ENCODE measurements at places on chromosomes 2 and 18.

GRCh38 chr2:170005702-170006101 is 172.2 kb upstream of the MYO3B start:
- DNase-seq = peak; percentile 34

- DNase-seq = no peak
Measured at GRCh38 chr18:39561126-39561525, 1995.5 kb upstream of the CELF4 start.

DNA sequence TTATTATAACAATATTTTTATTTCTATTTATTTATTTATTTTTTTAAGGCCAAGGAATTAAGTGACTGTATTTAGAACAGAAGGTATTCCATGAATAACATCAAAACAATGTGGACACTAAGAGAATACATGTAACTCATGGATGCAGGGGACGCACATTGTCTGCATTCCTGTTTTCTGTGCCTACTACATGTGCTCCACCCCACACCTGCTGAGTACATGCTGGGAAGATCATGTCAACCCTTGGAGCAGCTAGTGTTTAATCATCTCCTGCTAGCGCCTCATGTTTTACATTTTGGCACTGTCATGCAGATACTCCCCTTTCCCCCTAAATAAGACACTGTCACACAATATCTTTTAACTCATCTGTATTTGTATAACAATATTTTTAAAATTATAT is 29.3 kb downstream of the DPYSL5 start:
- no peak for DNase-seq

DNA sequence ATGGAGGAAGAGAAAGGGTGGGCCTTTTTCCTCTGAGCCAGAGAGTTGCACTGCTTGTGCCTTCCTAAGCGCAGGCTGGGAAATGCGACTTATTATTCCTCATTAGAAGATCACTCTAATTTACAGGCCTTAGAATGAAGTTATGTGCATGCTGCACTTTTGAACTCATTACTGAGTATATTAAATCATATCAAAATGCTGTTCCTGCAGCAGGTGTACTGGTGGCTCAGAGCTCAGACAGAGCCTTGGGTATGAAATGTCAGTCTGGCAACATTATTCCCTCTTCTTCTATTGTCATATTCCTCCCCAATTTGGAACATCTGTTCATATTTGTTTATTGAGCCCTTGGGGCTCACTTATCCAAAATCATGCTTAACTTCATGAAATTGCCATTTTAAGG is 85.5 kb downstream of the ADCYAP1 start:
- DNase-seq = no peak

DNA sequence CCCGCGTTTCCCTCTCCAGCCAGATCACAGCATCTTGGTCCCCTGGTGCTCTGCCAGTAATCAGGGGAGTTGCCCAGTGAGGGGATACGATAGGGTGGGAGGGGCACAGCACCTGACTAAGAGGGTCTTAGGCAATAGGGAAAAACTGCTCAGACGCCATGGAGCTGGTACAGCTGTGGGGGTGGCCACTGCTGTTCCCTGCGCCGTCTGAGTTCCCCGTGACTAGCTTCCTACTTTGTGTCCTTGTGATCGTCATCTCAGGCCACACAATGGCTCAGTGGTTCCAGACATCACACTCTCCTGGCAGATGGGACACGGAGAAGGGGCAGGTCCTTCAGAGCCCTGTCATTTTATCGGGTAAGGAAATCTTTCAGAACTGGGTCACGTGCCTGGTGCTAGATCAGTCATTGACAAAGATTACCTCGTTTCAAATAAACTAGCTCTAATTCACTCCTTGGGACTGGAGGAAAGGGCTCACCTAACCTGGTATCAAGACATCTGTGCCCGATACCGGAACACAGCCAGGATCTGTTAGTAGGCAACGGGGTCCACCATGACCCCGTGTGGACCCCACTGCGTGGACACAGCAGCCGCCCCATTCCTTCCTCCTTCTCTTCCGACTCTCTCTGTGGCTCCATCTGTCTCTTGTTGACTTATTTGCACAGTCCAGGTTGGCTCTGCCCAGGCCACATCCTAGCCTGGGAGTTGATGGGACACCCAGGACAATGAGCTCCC is 101.6 kb downstream of the PTGR3 start:
- no peak for DNase-seq

GRCh38 chr18:79518028-79518682 is 122.4 kb downstream of the NFATC1 start:
- DNase-seq = no peak

DNA sequence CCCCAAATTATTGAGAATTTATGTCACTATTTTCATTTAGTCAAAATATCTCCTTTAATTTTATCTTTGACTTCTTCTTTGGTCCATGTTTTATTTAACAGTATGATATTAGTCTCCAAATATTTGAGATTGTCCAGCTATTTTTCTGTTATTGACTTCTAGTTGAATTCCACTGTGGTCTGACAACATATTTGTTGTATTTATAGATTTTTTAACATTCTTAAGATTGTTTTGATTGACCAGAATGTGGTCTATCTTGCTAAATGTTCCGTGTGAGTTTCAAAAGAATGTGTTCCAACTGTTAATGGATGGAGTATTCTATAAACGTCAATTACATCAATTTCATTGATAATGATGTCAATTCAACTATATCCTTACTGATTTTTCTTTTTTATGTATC is 1452.1 kb downstream of the SUCLG1 start:
- no peak for DNase-seq

- DNase-seq = peak; percentile 45
Measured at GRCh38 chr2:155256803-155257202, 558.3 kb downstream of the KCNJ3 start.

DNA sequence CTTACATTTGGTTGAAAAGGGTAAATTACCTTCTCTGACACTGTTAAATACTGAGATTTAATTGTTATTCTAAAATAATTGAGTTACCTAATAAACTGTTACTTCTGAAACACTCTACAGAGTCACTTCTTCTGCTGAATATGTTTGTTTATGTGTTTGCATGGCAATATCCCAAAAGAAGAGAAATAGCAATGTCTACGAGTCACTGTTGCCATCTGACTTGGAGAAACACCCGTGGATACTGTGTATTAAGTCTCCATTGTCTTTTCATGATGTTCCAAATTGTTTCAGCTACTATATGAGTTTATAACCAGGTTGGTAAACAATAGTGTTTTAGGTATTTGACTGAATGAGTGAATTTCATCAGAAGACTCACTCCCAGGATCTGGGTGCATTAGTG is 754.2 kb upstream of the ID2 start:
- DNase-seq = no peak

DNA sequence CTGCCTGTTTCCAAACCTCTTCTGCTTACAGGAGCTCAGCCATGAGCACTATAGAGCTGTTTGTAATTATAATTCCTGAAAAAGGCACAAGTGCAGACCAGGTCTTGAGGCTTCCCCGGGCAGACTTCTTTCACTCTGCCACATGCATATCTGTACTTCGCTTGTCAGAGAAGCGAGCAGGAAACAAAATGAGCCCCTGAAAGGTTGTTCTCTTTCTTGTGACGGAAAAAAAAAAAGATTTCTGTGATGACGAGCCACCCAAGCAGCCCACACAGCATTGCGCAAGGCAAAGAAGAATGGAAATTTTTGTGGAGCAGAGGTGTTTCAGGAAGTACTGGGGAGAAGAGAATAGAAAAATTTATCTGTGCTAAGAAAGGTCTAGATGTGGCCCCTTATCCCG is 54.0 kb upstream of the LINC00305 start:
- DNase-seq = no peak

- DNase-seq = no peak
Measured at GRCh38 chr2:164651361-164651760, 30.1 kb upstream of the GRB14 start.

GRCh38 chr2:161246281-161246680 is 61.9 kb upstream of the PSMD14 start:
- DNase-seq = no peak

GRCh38 chr2:97715951-97716694 is 2.7 kb downstream of the ZAP70 start:
- DNase-seq = no peak

DNA sequence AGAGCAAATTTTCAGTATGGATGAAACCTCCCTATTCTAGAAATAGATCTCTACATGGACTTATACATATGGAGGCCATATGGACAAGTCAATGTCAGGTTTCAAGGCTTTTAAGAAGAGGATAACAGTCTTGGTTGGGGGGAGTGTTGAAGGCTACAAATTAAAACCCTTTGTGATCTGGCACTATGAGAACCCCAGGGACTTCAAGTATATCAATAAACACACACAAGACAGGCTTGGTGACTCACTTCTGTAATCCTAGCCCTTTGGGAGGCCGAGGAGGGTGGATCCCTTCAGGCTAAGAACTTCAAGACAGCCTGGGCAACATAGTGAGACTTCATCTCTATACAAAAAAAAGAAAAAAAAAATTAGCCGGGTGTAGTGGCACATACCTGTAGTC is 127.2 kb upstream of the SP5 start:
- no peak for DNase-seq

- DNase-seq = no peak
Measured at GRCh38 chr2:31812051-31812798, 198.6 kb downstream of the MEMO1 start.

Data from ELF-1 (cell line).